ENCODE measurements at places on chromosomes 11 and 22.

DNA sequence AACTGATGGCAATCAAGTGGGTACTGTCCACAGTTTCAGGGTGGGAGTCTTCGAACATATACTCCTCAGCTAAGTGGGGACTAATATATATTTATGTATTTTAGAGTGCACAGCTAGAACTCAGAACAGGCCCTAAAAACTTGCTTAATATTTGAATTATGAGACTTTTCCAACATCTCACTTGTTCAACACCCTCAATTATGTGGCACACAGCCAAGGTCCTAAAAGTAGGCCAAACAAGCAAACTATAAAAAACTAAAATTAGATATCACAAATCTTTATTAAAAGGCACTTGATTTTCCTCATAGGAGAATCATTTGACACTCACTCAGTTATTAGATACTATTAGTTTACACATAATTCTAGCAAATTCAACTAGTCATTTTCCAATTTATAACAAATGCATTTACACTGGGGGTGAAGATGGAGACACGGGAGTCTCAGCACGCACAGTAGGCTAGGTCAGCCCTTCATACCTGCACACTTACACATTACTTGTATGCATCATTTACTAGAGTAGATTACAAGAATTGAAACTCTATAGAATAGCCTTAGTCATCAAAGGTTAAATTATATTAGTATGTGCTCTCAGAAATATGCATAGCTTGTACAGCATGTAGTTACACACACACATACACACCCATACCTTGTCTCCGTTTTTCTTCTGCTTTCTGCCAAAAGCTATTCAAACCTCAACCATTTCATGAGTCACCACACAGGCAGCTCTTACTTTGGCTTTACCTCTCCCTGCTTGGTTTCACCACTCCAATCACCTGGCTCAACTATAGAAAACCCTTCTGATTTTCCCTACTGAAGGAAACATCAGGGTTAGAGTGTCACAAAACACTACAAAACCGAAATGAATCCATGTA lies 171.5 kb downstream of the SBF2 start:
- DNase-seq: no peak

GRCh38 chr11:88521799-88522201 lies 184.3 kb upstream of the CTSC start:
- no peak for DNase-seq

- no peak for DNase-seq
Measured at GRCh38 chr11:106160494-106160893, 83.0 kb downstream of the AASDHPPT start.

- DNase-seq: no peak
Measured at GRCh38 chr22:20581503-20582170, 74.2 kb downstream of the MED15 start.

GRCh38 chr22:44752285-44753188 lies at the start of gene ARHGAP8:
ARHGAP8 (plus strand) TSS chr22:44752575; CDS start chr22:44786528, 33,953 bp downstream.
- DNase-seq: no peak

- DNase-seq: no peak
Measured at GRCh38 chr11:111605681-111606080, 3.4 kb downstream of the SIK2 start.

- no peak for DNase-seq
Measured at GRCh38 chr11:30710221-30710620, 124.1 kb upstream of the MPPED2 start.

GRCh38 chr11:94885581-94885980 lies 87.8 kb downstream of the CWC15 start:
- no peak for DNase-seq

DNA sequence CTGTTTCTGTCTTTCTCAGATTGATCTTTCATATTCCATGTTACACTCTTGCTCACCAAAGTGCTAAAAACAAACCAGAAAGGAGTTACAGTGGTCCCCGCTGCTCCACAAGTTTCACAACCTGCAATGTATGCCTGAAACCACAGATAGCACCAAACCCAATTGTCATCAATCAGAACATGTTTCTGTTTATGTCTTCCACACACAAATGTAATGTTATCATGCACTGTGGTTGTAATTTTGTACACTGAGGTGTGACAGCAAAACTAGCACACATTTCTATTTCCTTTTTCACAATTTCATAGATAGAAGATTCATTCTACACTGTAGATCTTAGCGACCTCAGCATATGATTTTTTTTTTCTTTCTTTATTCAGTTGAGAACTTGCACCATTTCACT lies 1045.9 kb upstream of the RAG2 start:
- DNase-seq: no peak

- no peak for DNase-seq
Measured at GRCh38 chr11:123590296-123590912, 64.0 kb downstream of the SCN3B start.

DNA sequence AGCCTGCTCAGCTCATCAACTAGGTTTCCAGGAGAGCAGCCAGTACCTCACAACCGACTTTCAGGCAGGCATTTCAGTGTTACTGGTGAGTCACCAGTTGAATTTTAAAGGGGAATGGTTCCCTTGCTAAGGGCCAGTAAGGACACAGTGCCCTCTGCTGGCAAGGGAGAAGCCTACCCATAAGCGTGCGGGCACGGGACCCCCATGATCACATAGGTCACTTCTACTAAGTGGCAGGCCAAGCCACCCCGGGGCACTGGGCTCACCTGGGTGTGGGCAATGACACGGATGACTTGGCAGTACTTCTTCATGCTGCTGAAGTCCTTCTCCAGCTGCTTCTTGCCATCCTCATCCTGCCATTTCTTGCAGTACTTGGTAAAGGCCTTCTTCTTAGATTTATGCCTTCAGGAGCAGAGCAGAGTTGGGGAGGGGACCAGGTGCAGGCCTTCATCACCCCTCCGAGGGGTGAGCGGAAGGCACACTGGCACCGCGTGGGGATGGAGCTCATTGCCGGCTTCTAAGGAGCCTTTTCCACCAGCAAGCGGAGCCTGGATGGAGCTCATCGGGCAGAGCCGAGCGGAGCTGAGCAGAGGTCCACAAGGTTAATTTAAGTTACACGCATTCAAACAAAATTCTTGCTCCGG lies 2.9 kb downstream of the RPL3 start:
- DNase-seq: peak; percentile 78

- DNase-seq: no peak
Measured at GRCh38 chr11:1863352-1864216, 10.7 kb downstream of the LSP1 start.

GRCh38 chr11:9231848-9232177 lies 33.3 kb downstream of the DENND5A start:
- DNase-seq: no peak

DNA sequence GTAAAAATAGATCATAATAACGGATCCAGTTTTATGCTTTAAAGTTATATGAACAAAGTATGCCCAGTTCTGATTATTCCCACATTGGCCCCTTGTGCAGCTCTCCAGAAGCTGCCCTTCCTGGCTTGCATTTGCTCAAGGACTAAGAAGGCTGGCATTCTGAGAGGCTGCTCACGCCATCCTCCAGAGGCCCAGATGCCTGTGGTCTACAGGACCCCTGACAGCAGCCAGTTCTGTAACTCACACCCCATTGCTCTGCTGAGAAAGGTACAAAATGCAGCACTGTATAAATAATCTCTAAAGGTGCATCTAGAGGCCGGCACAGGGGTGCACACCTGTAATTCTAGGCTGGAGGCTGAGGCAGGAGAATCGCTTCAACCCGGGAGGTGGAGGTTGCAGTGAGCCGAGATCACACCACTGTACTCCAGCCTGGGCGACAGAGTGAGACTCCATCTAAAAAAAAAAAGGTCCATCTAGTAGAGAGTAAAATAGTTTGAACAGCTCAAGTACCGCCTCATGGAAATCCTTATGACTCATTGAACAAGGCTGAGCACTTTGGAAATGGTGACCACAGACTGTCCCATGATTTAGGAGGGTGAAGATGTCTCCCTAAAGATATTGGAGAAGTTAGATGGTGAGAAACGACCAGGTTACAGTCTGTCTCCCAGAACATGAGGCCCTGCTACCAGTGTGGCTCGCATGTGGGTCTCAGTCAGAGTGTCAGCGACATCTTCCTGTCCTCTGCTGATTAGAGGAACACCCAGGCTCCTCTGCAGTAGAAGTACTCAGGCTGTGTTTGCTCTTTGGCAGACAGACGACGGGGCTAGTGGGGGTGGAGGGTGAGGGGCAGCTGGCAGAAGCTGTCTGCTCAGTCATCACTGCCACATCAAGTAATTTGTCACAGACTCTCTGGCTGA lies 56.3 kb downstream of the KREMEN1 start:
- no peak for DNase-seq

DNA sequence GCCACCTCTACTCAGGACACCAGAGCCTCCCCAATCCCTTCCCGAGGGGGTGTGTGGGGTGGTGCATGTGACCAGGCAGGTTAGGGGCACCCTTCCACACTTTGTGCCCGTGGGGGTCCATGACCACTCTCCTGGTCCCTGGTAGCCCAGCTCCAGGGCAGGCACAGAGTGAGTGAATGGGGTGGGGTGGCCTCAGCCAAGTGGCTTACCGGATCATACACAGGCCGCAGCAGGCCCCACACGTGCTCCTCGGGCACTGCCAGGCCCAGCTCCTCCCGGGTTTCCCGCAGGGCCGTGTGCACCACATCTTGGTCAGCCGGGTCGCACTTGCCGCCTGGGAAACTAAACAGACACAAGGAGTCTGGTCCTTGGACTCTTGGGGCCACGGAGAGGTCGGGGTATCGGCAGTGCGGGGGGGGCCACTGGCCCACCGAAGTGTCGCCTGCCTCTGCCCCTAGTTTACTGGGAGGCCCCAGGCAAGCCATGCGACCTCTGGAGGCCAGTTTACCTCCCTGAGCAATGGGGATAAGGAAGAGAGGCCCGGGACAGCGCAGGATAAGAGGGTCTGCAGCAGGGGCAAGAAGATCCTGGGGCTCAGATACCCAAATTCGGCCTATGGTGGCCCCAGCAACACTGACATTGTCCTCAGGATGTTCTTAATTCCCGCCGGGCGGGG lies 889 bp downstream of the NUDT8 start:
- DNase-seq: no peak

DNA sequence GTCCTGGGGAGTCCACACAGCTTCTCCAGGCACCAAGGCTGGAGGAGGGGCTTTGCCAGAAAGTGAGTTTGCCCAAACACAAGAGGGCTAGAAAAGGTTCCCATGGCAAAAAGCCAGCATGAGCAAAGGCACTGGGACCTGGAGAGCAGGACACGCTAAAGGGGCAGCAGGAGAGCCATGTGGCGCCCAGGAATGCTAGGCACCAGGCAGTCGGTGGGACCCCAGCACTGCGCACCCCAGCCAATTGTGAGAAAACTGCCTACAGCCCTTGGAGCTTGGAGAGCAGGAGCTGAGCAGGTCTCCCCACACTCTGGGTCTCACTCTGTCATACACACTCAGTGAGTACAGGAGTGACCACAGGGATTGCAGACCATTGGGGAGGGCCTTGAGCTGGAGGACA lies 5.2 kb upstream of the RAB1B start:
- no peak for DNase-seq

- no peak for DNase-seq
Measured at GRCh38 chr22:17566776-17567175, 3.5 kb downstream of the SLC25A18 start.

DNA sequence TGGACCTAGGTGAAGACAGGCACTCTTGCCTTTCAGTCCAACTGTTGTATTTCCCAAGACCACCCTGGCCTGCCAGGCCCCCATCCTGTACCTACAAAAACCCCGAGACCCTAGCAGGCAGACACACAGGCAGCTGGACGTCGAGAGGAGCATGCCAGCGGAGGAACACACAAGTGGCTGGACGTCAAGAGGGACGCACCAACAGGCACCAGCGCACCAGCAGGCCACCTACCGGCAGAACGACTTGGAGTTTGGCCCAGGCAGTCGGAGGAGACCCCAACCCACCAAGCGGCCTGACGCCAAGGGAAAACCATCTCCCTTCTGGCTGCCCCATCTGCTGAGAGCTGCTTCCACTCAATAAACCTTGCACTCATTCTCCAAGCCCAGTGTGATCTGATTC lies 1883.4 kb upstream of the RAG2 start:
- no peak for DNase-seq

- no peak for DNase-seq
Measured at GRCh38 chr11:131672191-131672590, 301.8 kb downstream of the NTM start.

- peak; percentile 50 for DNase-seq
Measured at GRCh38 chr11:450809-451451, 851 bp downstream of the PTDSS2 start.

GRCh38 chr22:39534092-39534506 lies 1.6 kb upstream of the RPS19BP1 start:
- no peak for DNase-seq

DNA sequence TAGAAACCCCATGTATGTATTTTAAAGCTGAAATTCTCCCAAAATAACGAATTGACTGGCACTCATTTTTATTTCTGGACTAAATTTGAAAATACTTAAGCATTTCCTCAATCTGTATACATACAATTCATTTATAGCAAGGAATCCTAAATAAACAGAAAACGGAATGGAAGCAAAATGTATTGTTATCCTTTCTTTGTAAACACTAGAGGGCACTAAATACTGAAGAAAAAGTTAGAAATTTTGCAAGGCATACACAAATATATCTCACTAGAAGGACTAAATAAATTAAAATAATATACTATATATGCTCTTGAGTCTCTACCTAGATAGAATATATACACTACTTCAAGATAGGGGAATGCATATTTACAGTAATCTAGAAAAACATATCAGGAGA lies 23.1 kb upstream of the ANO5 start:
- no peak for DNase-seq

GRCh38 chr22:49969751-49970527 lies 9.4 kb downstream of the PIM3 start:
- DNase-seq: no peak

DNA sequence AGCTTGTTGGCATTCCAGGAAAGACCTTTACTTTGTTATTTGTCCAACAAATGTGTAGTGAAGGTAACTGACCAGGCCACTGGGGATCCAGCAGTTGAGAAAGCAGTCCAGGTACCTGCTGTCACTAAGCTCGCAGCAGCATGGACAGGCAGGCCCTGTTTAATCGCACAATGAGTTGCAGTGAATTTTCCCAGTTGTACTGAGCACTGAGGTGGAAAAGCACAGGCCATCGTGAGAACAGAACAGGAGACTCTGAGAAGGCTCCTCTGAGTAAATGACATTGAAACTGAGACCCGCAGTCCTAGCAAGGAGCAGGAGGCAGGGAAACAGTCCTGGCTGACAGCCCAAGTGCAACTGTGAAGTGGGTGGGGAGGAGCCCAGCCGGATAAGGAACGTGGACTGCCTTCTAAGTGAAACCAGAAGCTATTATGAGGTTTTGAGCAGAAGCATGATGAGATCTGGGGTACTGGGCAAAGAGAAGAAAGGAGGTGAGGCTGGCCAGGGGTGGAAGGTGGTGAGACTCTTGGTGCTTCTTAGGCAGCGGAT lies 39.8 kb upstream of the CDON start:
- DNase-seq: no peak

- no peak for DNase-seq
Measured at GRCh38 chr11:108556019-108556418, 37.5 kb downstream of the EXPH5 start.

GRCh38 chr11:78432058-78432515 lies 14.5 kb upstream of the GAB2 start:
- no peak for DNase-seq

GRCh38 chr11:130078080-130078479 lies 8.4 kb downstream of the APLP2 start:
- DNase-seq: no peak

GRCh38 chr11:94131718-94132115 lies 3.1 kb downstream of the PANX1 start:
- DNase-seq: no peak
